ENCODE measurements at places on chromosomes 1 and 21.

DNA sequence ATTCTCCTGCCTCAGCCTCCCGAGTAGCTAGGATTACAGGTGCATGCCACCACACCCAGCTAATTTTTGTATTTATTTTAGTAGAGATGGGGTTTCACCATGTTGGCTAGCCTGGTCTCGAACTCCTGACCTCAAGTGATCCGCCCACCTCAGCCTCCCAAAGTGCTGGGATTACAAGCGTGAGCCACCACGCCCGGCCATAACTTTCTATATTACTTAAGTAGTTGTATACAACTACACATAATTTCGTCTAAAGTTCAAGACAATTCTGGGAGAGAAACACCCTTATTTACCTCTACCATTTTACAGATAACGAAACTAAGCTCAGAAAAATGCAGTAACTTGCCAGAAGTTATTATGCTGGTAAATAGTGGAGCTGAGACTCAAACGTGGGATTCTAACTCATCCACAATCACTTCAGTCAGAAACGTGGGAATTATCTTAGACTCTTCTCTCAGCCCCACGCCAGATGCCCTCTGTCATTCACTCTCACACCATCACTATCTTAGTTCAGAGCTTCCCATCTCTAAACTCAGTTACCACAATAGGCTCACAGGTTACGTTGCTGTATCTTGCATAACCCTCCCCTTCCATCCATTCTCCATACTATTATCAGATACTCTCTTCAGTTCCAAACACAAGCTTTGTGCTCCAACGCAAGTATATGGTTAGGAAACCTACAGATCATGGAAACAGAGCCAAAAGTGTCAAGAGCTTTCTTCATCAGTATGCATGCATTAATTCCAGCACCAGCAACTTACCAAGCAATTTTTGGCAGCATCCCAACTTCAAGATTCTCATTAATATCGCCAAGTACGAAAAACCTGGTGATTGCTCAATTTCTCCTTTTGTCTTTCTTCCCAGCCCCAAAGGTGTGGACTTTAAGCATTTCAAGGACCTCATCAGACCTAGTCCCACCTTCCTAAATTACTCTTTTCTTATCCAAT, 69.3 kb downstream of the RERE start:
- DNase-seq: no peak

DNA sequence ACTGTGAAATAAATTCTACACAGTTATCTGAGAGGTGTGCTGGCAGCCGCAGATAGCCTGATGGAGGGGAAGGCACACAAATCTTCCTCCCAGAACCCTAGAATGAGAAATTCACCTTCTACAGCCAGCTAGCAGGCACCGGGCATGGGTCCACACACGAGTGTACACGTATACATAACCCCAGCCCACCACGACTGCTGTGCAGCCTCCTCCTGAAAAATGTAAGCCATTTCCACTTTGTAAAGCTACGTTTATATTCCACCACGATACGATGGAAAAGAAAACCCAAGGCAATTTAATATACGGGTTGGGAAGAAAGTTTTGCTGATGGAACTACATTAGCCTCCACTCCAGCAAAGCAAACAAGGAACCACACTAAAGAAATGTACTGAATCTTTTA, 1.8 kb downstream of the BTG3 start:
- peak; percentile 13 for DNase-seq

DNA sequence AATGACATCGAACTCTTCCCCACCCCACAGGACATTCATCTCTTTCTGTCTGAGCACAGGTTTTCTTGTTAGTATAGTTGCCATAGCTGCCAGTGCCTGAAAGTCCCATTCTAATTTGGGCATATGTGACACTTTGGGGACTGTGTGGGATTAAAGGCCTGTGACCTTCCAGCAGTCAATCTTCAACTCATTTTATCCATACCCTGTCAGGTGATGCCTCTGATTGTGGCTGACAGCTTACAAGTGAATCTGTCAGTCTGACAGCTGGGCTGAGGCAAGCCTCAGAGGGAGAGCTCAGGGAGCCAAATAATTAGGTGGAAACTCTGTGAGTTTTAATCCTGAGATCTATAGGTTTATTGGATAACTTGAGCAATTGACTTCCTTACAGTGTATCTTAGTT, 29.6 kb downstream of the ZCCHC17 start:
- DNase-seq: no peak

DNA sequence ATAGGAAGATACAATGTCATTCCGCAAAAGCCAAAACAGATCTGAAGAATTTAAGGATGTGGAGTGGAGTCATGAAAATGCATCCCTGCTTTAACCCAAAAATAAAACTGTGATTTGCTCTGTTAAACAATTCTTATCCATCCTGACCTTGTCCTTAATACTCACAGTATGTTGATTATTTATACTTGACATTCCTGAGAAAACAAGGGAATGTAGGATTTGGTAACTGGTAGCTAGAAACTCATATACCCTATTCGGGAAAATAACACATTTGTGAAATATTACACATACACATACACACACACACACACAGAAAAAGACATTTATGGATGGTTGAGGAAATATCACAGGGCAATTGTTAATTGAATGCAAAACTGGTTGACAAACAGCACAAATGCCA, 80.2 kb downstream of the FMN2 start:
- no peak for DNase-seq

GRCh38 chr1:54297596-54298283, 97.8 kb downstream of the MRPL37 start:
- DNase-seq: no peak

DNA sequence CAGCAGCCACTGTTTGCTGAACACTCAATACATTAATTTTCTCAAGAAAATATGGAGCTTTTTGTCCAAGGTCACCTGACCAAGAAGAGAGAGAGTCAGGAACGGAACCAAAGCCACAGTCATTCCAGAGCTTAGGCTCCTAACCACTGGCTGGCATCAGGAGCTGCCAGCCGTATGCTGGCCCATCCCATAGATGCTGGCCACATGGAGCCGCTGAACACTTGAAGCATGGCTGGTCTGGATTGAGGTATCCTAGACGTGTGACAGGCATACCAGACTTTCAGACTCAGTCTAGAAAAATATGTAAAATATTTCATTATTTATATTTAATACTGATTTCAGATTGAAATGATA, 458.7 kb downstream of the MATN1 start:
- no peak for DNase-seq

DNA sequence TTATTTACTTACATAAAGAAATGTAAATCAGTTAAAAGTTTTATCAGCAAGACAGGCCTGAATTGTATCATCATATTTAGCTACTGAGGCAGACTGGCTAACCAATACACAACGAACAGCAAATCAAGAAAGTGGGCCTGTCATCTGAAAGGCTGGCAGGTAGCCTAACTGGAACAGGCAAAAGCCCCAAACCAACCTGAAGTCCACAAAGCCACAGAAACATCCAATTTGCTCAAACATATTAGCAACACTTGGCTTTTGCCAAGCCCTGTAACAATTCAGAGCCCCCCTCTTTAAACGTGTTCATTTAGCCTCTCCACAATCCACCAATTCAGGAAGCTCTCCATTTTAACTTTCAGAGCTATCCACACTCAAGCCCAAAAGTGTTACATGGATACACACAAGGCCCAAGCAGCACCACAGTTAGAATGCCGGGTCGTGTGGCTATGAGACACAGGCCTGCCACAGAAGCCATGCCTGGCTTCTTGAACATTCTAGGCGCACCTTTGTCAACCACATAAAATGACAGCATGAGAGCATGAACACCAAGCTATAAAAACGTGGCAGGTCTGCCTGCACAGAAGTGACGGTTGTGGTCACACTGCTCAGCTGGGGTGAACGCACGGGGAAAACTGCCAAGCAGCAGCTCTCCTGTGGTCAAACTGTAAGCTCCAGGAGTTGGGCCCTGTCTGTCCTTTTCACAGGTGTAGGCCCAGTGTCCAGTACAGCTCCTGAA, 49.3 kb downstream of the CD34 start:
- DNase-seq: no peak

- DNase-seq: peak; percentile 27
These were observed 15.9 kb downstream of the BMP8A start for GRCh38 chr1:39507230-39507928.

- no peak for DNase-seq
These were observed 49.9 kb downstream of the DNTTIP2 start for GRCh38 chr1:93829061-93829460.

DNA sequence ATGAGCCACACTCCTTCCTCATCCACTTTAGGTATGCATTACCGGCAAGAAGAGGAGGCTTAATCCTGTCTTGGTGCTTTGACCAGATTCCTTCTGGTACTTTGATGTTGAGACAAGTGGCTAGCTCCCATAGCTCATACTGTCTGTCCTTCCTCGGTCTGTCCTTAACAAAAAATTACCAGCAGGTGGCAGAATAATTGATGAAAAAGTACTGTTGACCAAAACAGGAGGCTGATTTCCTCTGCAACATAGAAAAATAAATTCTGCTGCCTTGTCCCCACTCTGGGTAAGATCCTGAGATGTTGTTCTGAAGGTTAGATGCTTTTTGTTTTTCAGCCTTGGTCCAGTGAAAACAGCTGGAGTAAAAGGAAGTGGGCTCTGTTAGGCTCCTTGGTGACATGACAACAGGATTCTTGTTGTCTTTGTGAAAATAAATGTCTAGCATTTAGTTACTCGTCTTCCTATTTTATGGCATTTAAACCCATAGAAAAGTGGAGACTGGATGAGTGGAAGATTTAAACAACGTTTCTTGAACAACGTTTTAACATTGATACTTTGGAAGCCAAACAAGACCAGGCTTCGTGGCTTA, 11.2 kb upstream of the HJV start:
- peak; percentile 44 for DNase-seq

GRCh38 chr1:244113532-244114320, 62.6 kb downstream of the ZBTB18 start:
- DNase-seq: no peak

DNA sequence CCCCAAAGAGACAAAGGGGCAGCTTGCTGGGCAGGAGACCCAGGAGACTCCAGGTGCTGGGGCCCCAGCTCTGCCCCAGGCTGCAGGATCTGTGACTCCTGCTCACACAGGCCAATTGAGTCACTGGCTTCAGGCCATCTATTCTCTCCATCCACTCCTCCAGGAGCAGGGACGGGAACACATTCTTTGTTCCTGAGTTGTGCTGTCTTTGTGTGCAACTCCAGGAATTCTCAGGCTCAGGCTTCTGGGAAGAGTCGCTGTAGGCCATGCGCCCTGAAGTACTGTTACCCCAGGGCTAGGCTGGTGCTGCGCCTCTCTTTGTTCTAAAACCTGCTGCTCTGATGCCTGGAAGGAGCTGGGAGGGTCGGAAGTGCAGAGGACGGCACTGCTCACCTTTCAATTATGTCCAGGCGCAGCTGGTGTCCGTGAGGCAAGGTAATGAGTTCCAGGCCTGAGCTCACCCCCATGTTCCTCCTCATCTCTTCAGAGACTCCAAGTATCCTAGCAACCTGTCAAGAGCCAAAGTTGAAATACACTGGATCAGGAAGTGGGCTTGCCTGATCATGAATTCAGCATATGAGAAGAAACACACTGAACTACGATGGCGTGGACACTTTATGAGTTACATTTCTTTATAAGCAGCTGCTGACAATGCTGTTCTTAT, 105.9 kb downstream of the BCAR3 start:
- peak; percentile 96 for DNase-seq

DNA sequence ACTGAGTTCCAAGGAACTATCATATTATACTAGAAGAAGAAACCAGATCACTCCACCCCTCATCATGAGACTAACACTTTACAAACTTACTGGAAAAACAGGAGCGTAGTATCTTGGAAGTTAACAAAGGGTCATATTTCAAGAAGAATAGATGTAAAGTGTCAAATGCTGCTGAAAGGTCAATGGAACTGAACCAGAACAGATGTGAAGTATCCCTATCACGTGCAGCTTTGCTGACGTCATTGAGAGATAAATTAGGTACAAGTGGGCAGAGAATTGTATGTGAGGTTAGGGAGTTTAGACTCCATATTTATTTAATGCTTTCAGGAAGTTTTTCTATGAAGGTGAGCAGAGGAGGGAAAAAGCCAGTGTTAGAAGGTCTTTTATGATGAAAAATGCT, 483.0 kb downstream of the NCAM2 start:
- DNase-seq: no peak

DNA sequence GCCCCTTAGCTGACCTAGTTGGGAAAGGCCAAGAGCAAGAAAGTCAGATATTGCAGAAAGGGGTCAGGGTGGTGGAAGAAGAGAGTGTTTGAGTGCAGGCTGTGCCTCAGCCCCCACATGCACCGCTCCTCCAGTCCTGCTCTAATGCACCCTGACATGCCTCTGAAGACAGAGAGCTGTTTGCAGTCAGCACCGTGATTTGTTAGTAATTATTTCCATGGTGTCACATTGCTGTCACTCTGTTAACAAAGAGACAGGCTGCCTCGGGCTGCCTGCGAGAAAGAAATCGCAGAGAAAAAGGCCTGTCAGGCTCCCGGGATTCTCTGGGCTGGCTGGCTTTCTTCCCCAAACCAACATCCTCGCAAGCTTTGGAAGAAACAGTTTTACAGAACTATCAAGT, 58.3 kb downstream of the ERI3 start:
- no peak for DNase-seq

DNA sequence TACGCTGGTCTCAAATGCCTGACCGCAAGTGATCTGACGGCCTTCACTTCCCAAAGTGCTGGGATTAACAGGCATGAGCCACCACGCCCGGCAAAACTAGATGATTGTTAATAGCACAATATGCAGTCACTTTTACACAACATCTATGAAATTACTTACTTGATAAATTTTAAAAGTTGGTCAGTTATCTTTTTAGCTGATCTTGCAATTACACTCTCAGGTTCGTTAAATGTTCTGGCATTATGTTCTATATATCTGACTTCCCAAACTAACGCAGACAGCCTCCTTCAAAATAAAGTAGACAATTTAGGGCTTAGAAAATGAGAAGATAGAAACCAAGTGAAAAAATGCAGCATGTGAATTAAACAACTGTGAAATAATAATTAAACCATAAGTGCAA, 31.8 kb upstream of the PSMG1 start:
- no peak for DNase-seq

DNA sequence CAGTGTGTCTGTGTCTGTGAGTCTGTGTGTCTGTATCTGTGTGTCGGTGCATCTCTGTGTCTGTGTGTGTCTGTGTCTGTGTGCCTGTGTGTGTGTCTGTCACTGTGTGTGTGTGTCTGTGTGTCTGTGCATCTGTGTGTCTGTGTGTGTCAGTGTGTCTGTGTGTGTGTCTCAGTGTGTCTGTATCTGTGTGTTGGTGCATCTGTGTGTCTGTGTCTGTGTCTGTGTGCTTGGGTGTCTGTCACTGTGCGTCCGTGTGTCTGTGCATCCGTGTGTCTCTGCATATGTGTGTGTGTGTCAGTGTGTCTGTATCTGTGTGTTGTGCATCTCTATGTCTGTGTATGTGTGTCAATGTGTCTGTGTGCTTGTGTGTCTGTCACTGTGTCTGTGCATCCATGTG, 44.7 kb upstream of the POFUT2 start:
- no peak for DNase-seq
